ENCODE measurements at places on chromosomes 3 and 15.

GRCh38 chr3:14157951-14158350 is 20.4 kb downstream of the XPC start:
- DNase-seq, result no peak

DNA sequence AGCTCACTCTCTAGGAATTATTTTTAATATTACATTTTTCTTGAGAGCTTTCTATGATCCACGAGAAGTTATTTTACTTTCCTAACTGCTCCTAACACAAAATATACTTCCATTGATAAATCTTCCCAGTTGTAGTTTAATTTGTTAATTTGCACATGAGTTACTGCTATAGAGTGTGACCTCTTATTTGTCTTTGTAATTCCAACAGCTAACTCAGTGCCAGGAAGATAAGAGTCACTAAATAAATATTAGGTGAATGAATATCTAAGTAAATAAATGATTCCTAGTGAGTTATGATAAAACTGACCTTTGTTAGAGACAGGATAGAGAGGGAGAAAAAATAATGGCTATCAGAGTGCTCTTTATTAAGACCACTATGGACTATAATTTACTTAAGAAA is 319.9 kb downstream of the NAALADL2 start:
- no peak for DNase-seq

- DNase-seq, result no peak
These were observed 74.7 kb upstream of the ACKR4 start for GRCh38 chr3:132522353-132522752.

GRCh38 chr3:22039161-22039560 is 288.2 kb upstream of the ZNF385D start:
- no peak for DNase-seq
